Omental fat pad (tissue), 4 donors: ENCODE measurements at places on chromosomes 5 and 9. TPM values are rescaled to one million over a fixed set of nuclear protein-coding genes. Genes with fewer than 3 reads are reported as not detected.

The SHLD3 gene
- 4.1 TPM for total RNA-seq

The PPIC gene
- total RNA-seq: 22.9 TPM

The FOXD4L6 gene
- not detected for total RNA-seq

The FRRS1L gene
- total RNA-seq: not detected

The LCN12 gene
- total RNA-seq: not detected

The STKLD1 gene
- total RNA-seq: not detected

The SIT1 gene
- 0.74 TPM for total RNA-seq

The ECM2 gene
- total RNA-seq: 80.6 TPM
